ENCODE measurements at places on chromosomes 11 and 22.

GRCh38 chr11:6703247-6704063 is 20.3 kb upstream of the MRPL17 start:
- DNase-seq = no peak

DNA sequence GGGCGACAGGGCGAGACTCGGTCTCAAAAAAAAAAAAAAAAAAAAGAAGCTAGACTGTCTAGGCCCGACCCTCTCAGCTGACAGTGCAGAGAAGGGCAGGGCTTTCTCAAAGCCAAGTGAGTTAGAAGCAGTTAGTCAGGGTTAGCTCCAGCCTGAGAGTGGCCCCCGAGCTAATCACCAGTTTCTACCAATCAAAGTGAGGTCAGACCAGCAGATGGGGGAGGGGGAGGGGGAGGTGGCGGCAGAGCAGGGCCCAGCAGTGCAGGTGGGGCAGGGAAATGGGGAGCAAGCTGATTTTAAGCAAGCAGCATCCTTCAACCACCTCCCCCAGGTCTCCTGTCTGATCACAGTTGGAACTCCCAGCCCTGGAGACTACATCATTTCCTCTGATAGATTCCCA is 55.3 kb upstream of the PRR5 start:
- no peak for DNase-seq

GRCh38 chr22:43829904-43830851 is 18.1 kb upstream of the EFCAB6 start:
- no peak for DNase-seq

DNA sequence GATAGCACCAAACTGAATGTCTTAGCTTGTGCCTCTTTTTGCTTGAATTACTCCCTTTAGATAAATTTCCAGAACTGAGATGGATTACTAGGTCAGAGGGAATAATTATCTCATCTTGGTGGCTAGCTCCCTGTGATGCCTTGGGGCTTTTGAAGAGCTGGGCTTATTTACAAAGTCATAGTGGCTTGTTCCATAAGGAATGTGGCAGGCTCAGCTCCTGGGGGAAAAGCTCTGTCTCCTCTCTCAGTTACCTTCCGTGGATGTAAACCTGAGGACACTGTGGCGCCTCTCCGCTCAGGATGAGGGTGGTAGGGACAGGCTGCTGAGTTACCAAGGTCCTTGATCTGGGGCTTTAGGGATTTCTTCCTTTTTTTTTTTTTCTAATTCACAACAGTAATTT is 121.7 kb downstream of the PARVA start:
- no peak for DNase-seq

GRCh38 chr11:41955066-41955465 is 495.6 kb upstream of the LRRC4C start:
- DNase-seq = no peak

DNA sequence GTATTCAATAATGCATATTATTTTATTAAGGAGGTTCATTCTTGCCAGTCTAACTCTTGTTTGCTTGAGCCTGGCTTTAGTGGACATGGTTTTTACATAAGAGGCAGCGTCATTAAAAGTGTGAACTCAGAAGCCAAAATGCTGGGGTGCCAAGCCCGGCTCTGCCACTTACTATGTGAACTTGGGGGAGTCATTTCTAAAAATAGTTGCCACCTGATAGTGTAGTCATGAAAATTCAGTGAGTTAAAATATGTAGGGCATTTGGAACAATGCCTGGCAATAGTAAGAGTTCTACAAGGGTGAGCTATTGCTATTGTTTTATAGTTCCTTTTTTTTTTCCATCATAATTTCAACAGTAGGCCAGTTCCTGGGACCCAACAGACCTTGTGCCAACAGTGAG is 49.9 kb downstream of the TENM4 start:
- DNase-seq = no peak

- DNase-seq = no peak
Observed at GRCh38 chr11:117437041-117437790, 109.6 kb downstream of the CEP164 start.

- DNase-seq = no peak
Observed at GRCh38 chr22:44427611-44428470, 70.2 kb downstream of the RTL6 start.
